ENCODE measurements at places on chromosomes 7 and 10. TPM values are rescaled to one million over a fixed set of nuclear protein-coding genes. Genes with fewer than 3 reads are reported as not detected.

DNA sequence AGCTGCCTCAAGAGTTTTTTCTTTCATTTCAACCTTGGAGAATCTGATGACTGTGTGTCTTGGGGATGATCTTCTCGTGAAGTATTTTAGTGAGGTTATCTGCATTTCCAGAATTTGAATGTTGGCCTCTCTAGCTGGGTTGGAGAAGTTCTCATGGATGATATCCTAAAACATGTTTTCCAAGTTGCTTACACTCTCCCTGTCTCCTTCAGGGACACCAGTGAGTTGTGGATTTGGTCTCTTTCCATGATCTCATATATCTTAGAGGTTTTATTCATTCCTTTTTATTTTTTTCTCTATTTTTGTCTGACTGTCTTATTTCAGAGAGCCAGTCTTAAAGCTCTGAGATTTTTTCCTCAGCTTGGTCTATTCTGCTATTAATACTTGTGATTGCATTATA, 282.3 kb upstream of the CSTF2T start:
- H3K27me3 ChIP-seq, result no peaks in the 10 kb centered on the region
- DNase-seq, result no peak
- H3K36me3 ChIP-seq, result no peaks in the 10 kb centered on the region
- H3K4me1 ChIP-seq, result peaks cover 2% of the 10 kb centered on the region

DNA sequence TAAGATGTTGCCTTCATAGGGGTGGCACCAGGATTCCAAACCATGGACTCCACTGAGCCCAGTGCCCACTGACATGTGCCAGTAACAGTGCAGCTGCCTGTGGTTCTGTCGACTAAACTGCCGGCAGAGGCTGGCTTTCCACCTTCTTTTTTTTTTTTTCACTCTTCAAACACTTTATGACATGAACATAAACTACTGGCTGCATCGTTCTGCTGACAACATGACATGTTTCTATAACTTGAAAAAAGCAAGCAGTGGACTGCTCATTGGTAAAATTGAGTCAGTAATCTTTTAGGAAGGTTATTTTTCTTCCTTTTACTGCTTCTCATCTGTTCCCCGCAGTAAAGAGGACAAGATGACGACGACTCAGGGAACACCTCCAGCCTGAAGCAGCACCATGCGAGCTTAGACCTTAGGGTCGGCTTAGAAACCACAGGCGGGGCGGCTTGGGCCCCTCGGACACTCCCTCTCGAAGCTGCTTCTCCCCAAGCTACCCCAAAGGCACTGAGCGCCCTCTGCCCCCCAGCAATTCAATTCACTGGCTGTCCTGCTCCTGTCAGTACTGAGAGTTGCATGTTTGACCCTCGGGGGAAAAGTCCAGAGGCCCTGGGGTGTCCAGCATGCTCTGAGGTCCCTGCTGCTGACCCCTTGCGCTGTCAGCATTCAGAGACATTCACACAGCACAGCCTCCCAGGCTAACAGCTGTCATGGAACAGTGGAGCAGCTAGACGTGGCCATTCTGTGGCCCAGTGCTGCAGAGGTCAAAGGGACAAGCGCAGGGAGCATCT, 112.5 kb downstream of the EGFR start:
- H3K4me3 ChIP-seq, result no peak overlapping the region
- H3K4me1 ChIP-seq, result peaks cover 75% of the 10 kb centered on the region
- no peaks in the 10 kb centered on the region for H3K27me3 ChIP-seq
- H3K27ac ChIP-seq, result peak overlapping the region; percentile 93

- H3K27me3 ChIP-seq, result no peaks in the 10 kb centered on the region
- H3K4me3 ChIP-seq, result no peak overlapping the region
- no peak for DNase-seq
- no peak overlapping the region for H3K27ac ChIP-seq
- no peaks in the 10 kb centered on the region for H3K36me3 ChIP-seq
- H3K4me1 ChIP-seq, result no peaks in the 10 kb centered on the region
These were observed 245.0 kb upstream of the NPY start for GRCh38 chr7:24038993-24039392.

DNA sequence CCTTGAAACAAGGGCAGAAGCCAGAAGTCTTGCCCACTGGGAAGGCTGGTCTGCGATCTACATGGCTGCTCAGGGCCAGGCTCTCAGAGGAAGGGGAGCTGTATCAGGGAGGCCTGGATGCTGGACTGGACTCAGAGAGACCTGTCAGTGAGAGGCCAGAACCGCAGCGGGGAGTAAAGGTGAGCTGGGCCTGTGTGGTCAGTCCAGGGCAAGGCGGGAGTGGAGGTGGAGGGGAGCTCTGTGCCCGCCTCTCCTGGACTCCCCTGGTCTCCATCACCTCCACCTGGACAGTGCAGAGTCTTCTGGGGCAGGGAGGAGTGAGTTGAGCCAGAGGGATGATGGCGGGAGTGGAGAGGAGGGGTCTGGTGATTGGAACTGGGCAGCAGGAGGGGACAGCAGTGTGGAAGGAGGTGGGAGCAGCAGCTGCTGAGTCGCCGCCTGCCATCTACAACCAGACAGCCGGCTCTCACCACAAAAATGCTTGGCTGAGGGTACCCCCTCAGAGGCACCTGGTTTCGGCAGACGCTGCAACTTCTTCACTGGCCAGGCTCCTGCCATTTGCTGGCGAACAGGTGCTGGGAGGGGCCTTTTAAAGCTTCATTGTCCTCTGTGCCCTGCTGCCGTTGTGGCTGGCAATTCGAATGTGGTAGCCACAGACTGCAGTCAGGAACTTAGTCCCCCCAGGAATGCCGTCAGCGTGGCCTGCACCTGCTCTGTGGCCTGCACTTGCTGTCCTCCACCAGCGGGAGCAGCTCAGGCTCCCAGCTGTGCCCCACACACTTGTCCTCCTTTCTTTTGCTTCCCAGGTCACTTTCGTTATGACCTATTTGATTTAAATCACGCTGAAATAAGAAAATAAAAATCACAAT, 3.5 kb downstream of the RASSF4 start:
- H3K27ac ChIP-seq, result peak overlapping the region; percentile 82
- peak overlapping the region; percentile 31 for H3K4me3 ChIP-seq
- no peak for DNase-seq
- H3K27me3 ChIP-seq, result no peaks in the 10 kb centered on the region

DNA sequence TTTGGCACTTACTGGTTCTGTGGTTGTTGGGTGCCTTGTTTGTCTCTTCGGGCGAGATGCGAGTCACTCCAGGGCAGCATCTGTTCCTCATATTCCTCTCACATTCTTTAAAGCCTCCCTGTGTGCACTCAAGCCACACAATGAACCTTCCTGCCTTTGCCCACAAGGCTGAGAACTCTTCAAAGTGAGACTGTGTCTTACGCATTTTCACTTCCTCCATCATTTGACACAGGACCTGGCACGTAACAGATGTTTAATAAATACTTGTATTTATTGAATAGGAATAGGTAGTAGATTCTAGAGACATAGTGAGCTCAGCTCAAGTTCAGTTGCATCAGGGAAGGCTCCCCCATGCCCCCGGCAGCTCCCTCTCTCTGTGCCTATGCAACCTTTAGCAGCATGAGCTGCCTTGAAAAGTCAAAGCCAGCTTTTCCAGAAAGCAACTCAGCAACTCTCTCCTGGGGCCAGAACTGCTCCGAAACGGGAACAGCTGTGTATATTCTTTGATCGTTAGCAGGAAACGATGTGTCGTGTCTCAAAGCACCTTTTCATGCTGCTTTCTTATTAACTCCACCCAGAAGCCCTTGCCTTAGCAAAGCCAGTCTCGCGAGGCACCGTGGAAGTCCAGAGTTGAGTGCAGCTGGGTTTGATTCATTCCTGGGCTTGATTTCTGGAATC, 97.5 kb downstream of the PFKFB3 start:
- no peak for DNase-seq
- no peaks in the 10 kb centered on the region for H3K27me3 ChIP-seq
- no peak overlapping the region for H3K4me3 ChIP-seq
- H3K36me3 ChIP-seq, result no peaks in the 10 kb centered on the region
- H3K4me1 ChIP-seq, result peaks cover 20% of the 10 kb centered on the region

- no peak overlapping the region for H3K27ac ChIP-seq
- H3K4me3 ChIP-seq, result no peak overlapping the region
- DNase-seq, result no peak
These were observed 7.5 kb upstream of the GPER1 start for GRCh38 chr7:1080252-1080920.

- no peak for DNase-seq
- no peaks in the 10 kb centered on the region for H3K27me3 ChIP-seq
- no peak overlapping the region for H3K4me3 ChIP-seq
- H3K4me1 ChIP-seq, result no peaks in the 10 kb centered on the region
- no peak overlapping the region for H3K27ac ChIP-seq
These were observed 10.4 kb downstream of the TMEM184A start for GRCh38 chr7:1545417-1546246.

GGCT gene
- 0.43 TPM for total RNA-seq

Data from ascending aorta (tissue), 2 donors.